ENCODE measurements at places on chromosomes 1 and 21. TPM values are rescaled to one million over a fixed set of nuclear protein-coding genes. Genes with fewer than 3 reads are reported as not detected.

Gene S100A12
- total RNA-seq, result 12.1 TPM

Gene RGSL1
- total RNA-seq, result not detected

Gene PTPRF
- 123 TPM for total RNA-seq

DNA sequence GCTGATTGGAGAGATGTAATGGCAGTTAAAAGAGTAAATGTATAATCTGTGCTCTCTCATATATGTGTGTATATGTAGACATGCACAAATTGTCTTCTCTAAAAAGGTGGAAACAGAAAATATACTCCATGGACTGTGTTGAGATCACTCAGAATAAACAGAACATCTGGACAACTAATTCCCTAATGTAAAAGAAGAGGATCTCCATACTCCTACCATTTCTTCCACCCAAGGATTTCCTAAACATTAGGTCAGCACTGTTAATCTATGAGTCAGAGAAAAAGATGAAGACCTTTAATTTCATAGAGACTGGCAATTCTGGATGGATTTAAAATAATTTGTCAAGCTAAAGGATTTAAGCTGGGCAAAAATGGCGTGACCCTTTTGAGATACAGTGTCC lies 80.1 kb downstream of the ESRRG start:
- no peaks in the 10 kb centered on the region for H3K4me1 ChIP-seq
- H3K27ac ChIP-seq, result no peak overlapping the region
- no peaks in the 10 kb centered on the region for H3K27me3 ChIP-seq
- H3K36me3 ChIP-seq, result no peaks in the 10 kb centered on the region
- no peak for DNase-seq

DNA sequence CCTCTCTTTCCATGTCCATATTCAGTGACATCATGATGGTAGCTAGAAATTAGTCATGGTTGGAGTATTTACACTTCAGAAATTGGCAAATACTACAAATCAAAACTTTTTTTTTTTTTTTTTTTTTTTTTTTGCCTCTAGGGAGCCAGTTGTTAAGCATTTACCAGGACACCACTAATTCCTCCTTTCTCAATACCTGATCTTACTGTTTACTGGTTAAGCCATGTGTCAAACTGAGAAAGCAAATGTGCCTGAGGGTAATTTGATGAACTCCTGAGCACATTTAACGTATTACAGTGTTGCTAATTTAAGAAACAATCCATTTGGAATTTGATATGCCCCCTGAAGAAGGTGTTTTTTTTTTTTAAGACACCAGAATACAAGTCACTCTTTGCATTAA lies 94.4 kb downstream of the DNM3 start:
- no peak overlapping the region for H3K27ac ChIP-seq
- H3K36me3 ChIP-seq, result no peaks in the 10 kb centered on the region
- no peak for DNase-seq
- no peaks in the 10 kb centered on the region for H3K27me3 ChIP-seq

DNA sequence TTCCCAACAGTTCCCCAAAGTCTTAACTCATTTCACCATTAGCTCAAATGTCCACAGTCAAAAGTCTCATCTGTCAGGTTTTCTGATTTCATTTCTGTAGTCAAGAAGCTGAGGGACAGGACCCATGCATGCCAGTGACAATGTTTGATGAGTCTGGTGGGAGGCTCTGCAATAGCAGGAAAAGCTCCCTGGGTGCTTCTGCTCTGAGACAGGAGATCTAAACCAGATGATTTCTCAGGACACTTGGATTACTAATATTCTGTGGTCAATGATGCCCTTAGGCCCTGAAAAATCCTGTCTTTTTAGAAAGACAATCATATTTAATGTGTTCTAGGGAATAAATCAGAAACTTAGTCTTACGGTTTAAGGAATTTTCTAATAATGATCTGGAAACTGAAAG lies 56.4 kb downstream of the PCBP3 start:
- no peaks in the 10 kb centered on the region for H3K27me3 ChIP-seq
- H3K4me1 ChIP-seq, result peaks cover 4% of the 10 kb centered on the region
- DNase-seq, result no peak
- H3K36me3 ChIP-seq, result no peaks in the 10 kb centered on the region

GRCh38 chr1:232702911-232703310 lies 73.0 kb upstream of the SIPA1L2 start:
- no peaks in the 10 kb centered on the region for H3K27me3 ChIP-seq
- H3K27ac ChIP-seq, result no peak overlapping the region
- no peaks in the 10 kb centered on the region for H3K36me3 ChIP-seq
- peaks cover 12% of the 10 kb centered on the region for H3K4me1 ChIP-seq
- H3K4me3 ChIP-seq, result no peak overlapping the region

DNA sequence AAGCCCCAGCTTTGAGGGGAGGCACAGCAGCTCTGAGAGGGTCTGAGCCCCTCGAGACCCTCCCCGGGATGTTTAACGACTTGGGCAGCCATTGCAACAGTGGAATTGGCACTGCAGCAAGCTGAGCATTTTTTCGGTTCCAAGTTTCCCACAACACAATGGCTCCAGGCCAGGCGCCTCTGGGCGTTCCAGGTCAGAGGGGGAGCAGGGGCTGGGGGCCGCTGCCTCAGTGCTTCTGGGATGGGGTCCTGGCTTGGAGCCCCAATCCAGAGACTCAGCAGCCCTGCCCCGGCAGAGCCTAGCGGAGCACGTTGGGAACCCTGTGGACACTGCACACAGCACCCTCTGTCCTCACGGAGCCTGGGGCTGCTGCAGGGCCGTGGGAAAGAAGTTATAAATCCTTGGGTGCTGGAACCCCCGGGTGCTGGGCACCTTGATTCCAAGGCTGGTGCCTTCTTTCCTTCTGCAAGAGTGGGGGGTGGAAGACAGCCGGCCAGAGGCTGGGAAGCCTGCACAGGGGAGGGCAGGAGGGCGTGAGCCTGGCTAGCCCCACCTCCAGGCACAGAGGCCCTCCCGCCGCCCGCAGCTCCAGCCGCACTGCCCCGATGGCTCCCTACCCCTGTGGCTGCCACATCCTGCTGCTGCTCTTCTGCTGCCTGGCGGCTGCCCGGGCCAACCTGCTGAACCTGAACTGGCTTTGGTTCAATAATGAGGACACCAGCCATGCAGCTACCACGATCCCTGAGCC lies 50.1 kb downstream of the COL18A1 start:
- H3K4me3 ChIP-seq, result peak overlapping the region; percentile 14
- DNase-seq, result peak; percentile 59
- peaks cover 3% of the 10 kb centered on the region for H3K4me1 ChIP-seq
- no peak overlapping the region for H3K27ac ChIP-seq
- no peaks in the 10 kb centered on the region for H3K36me3 ChIP-seq

Measured in left lung (tissue), 14 donors.